ENCODE measurements at places on chromosomes 5 and 9.
A peak's percentile ranks its signal among the peaks of the same experiment; 100 is the strongest.

DNA sequence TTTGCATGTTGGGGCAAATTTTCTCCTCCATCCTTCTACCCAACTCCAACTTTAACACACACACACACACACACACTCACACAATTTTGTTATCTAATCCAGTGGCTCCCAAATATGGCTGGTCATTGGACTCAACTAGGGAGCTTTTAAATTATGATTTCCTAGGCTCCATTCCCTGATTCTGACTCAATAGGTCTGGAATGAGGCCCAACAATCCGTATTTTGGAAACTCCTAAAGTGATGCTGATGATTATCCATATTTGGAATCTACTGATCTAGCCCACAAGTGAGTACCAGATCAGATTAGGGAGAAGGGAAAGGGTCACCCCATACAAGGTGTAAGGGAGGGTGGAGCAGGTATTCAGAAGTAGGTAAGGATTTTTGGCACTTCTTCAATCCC is 309.7 kb downstream of the TLE1 start:
- DNase-seq, result peak; percentile 77

DNA sequence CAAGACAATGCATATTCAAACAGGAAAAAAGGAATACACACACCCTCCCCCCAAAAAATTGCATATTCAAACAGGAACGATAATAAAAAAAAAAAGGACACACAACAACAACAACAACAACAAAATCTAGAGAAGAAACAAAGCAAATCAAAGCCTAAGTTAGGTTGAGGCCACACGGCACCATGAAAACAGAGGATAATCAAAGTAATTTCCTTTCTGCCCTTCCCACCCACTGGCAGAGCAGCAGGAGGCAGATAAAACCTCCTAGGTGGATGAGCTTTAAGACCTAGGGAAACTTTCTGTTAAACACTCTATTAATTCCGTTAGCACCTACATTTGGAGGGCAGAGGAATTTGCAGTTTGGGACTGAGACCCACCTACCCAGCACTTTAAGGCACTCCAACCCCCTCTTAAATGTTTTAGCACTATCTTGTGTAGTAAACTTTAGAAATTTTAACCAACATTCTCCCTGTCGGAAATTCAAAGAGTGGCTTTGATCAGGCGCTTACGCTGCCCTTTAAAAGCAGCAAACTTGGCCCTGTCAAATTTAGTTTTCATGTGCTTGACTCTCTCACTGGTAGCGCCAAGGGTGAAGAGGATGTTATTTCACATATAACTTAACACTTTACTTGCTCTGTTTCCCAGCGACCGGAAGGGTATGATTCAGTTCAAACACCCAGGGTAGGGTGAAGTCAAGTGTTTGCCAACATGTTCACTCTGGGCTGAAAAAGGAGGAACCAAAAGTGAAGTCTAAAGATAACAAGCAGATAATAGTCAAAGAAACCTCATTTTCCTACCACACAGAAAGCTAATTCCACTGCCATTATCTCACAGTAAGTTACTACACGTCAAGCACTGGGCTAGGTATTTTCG is 9.2 kb downstream of the ENC1 start:
- DNase-seq, result peak; percentile 77

GRCh38 chr9:131290036-131290766 is 678 bp downstream of the PLPP7 start:
- DNase-seq, result peak; percentile 94

GRCh38 chr5:51185850-51186329 is 197.4 kb upstream of the ISL1 start:
- no peak for DNase-seq

- DNase-seq, result no peak
Observed at GRCh38 chr5:67028941-67029340, 167.7 kb downstream of the CD180 start.

DNA sequence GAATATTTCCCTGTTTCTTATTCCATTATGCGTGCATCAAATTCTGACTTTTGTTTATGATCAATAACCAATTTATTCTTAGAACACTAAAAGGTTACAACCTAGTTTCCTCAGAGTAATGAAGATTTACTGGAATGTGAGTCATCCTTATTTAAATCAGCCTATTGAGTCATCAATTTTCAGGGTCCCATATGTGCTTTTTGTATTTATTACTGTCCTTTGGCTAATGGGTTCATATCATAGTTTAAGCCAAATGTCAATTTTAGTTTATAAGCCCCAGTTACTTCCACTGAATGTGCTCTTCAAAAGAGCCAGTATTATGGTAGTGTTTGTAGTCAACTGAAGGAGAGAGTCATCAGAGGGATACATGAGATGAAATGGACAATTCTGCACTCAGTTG is 359.2 kb downstream of the PRR16 start:
- DNase-seq, result no peak

DNA sequence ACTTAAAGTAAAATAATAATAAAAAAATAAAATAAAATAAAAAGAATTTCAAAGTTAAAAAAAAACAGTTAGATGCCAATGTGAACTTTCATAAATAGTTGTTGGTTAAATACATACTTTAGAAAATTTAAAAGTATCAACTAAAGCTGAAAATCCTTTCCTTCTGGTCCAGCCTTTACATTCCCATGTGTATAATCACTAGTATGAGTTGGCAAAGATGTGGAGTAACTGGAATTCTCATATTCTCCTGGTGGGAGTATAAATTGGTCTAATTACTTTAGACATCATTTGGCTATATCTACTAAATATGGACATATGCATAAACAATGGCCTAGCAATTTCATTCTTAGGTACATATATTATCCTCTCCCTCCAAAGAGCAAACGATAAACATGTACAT is 619.9 kb downstream of the PTPRD start:
- DNase-seq, result no peak

DNA sequence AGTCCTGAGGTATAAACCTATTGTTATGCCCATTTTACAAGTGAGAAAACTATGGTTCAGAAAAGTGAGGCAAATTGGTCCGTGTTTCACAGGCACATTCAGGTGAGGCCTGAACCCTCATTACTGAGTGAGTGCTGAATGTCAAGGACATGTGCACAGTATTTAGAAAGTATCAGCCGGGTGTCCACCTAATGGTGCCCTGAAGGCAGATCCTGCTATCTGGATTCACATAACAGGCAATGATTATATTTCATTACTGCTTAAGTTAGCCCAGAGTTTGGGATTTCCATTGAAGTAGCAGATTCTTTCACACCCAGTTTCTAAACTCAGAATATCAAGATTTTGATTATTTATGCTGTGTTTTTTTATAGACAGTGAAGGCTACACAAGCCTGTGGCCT is 142.7 kb downstream of the LHFPL2 start:
- no peak for DNase-seq

All from osteoblast (primary cell).